ENCODE measurements at places on chromosomes 3 and 15.

DNA sequence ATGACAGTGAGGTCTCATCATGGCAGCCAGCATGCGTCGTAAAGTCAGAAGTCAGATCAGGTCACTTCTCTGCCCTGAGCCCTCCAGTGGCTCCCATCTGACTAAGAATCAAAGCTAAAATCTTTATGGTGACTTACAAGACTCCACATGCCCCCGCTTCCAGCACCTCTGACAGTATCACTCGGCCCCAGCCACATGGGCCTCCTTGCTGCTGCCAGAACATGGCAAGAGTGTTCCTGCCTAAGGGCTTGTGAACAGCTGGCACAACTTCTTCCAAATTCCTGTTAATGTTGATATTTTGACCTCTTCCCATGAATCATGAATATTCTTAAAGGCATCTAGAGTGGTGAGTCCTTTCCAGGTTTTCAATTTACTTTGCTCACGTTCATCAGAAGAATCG is 20.5 kb downstream of the POLR2M start:
- no peak for DNase-seq

- DNase-seq, result no peak
These were observed 85.7 kb upstream of the SOX2 start for GRCh38 chr3:181626036-181626435.

- DNase-seq, result peak; percentile 20
These were observed 15.3 kb upstream of the PTPN23 start for GRCh38 chr3:47365213-47366153.

- DNase-seq, result no peak
These were observed 57.1 kb downstream of the TRAK1 start for GRCh38 chr3:42148086-42148848.

DNA sequence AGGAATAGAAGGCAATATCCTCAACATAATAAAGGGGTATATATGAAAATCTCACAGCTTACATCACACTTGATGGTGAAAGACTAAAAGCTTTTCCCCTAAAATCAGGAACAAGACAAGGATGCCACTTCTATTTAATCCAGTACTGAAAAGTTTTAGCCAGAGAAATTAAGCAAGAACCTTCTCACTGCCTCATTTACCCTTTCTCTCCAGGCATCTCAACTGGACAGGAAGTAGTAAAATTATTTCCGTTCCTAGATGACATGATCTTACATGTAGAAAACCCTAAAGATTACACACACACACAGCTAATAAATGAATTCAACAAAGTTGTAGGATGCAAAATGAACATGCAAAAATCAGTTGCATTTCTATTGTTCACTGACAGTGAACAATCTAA is 11.2 kb downstream of the SCAP start:
- no peak for DNase-seq

DNA sequence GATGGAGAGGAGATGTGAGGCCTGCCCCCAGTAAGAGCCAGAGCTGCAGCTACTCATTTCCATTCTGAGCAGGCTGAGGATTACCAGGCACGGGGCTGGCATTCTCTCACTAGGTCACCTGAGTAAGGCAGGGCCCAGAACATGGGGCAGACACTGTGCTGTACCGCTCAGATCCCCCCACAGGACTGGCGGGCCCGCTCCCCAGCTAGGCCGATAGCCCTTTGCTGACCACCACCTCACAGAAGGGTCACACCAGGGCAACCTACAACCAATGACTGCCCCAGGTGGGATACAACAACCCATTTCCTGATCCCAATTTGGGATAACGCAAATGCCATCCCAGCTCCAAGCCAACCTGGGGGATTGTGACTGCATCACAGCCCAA is 52.5 kb downstream of the OXNAD1 start:
- DNase-seq, result no peak

- DNase-seq, result no peak
These were observed 34.7 kb upstream of the GCSAM start for GRCh38 chr3:112167758-112168157.

- peak; percentile 54 for DNase-seq
These were observed 162.5 kb upstream of the CHRNA7 start for GRCh38 chr15:31867536-31868442.

DNA sequence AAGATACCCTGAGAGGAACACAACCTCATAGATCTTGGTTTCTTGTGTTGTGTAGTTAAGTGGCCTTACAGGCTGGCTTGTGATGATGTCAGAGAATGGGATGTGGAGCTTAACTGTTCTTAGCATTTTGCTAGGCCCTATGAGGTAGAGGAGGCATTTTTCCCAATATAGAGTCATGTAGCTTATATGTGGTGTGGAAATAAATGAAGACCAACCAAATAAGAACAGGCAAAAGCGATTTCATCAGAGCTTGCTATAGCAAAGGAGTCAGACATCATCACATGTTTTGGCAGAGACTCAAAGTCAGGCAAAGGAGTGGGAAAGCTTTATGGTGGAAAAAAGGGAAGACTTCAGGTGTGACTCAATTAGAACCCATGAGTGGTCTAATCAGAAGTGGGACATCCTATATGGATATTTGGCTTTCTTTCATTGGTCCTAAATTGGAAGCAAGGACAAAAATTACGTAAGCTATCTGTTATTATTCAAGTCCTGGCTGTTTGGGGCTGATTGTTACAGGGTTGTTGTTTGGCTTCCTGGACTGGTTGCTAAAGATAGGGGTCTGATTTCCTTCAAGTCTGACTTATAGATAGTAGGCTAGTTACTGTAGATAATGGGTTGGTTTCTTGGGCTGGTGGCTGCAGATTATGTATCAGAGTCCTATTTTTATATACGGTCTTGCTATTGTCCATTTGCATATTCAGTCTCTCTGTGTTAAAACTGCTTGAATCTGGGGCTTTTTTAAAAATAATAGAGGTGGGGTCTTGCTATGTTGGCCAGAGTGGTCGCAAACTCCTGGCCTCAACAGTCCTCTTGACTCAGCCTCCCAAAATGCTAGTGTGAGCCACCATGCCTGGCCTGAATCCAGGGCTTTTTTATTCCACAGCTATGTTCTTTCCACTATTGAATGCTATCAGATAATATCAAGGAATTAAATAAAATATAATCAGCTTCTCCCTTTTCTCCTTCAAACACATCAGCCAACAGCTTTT is 30.3 kb upstream of the SETD2 start:
- no peak for DNase-seq

- DNase-seq, result no peak
These were observed 314.0 kb downstream of the KBTBD8 start for GRCh38 chr3:67312155-67312554.

- no peak for DNase-seq
These were observed 74.9 kb upstream of the CHRNB4 start for GRCh38 chr15:78715930-78716329.

GRCh38 chr3:194101592-194102432 is 34.1 kb upstream of the HES1 start:
- no peak for DNase-seq

- no peak for DNase-seq
These were observed 104.0 kb upstream of the IQSEC1 start for GRCh38 chr3:13177236-13177635.

DNA sequence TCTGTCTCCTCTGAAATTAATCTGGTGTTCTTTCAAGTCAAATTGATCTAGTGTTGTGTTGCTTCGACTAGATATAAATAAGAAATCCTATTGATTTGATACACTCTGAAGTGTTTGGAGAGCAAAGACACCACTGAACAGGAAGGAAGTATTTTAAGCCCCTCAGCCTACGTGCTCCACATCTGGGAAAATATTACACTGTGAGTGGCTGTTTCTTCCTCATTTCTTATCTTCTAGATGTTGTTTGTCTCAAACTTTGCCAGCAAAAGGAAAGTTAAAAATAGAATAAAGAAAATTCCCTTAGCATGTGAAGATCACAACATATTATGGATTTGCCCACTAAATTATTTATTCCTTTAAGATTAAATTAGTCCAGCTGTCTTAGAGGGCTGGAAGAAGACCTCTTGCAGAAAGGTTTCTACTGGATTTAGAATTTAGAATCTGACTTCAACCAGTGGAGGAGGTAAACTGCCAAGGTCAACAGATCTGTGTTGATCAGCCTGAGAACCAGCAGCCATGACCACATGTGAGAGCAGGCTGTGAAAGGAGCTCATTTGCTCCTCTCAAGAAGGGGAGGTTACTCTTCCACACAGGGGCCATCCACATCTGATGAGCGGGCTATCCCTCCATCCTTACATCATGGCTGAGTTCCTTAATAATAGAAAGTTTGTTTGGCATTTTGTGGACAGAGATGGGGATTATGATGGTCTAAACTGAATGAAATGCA is 46.3 kb upstream of the ACKR4 start:
- no peak for DNase-seq

DNA sequence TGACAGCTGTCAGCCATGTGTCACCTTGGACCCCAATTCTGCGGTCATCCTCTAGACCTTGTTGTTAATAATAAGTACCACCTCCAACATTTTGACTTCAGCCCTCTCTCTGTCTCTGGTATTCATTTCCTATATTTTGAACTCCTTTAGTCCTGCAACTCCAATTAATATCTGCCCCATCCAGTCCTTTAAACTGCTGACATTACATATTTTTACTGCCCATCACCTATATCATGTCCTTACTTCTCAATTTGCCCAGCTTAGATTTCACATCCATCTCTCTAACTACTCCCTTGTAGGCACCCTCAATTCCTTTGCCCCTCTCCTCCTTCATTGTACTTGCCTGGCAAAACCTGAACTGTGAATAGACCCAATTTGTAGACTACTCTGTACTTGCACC is 73.5 kb downstream of the SCN10A start:
- no peak for DNase-seq

GRCh38 chr15:100628746-100629145 is 26.4 kb downstream of the ASB7 start:
- DNase-seq, result no peak

DNA sequence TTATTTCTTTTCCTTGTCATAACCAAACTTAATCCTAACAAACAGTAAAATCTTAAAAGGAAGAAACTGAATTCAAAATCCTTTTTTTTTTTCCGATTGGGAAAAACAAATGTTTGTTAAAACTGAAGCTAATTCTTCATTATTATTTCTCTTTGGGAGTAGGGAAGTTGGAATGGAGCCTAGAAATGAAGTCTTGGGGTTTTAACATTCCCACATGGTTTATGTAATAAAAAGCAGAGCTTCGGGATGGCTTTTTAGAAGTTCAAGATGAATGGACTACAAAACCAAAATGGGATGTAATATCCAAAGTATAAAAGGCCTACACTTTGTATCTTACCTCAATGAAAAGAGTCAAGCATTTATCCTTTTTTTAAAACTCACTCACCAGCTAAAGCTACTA is 189.0 kb upstream of the TMC3 start:
- DNase-seq, result no peak

GRCh38 chr3:42057561-42058211 is 33.5 kb upstream of the TRAK1 start:
- no peak for DNase-seq

DNA sequence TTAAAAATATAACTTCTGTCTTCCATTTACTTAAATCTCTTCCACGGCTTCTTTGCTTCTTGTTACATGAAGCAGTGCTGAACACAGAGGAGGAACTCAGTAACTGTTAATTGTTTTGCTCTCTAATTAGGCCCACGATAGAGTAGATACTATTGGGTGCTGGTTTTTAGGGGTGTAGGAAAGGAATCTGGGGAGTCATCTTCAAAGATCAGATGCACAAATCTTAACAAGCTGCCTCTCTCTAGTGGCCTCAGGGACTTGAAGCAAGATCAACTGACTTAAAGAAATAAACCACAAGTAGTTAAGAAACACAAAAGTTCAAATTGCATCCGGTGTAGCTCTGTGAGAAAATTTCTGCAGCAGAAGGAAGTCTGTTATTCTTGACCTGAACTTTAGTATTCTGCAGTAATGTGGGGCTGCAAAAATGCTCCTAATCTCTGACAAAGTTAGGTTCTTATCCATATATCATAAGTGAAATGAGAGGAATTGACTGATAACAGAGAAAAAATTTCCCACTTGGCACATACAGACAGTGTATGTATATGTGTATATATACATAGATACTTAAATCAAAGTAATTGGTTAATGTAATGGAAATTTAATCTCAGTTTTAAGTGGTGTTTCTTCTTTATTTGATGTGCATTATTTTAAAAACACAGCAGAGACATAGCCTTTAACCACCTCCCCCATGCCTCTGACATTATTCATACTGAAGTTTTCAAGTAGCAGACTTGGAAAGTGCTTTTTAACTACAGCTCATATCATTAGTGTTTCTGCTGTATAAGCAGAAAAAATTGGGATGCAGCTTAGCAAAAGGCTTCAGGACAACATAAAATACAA is 51.8 kb downstream of the CHST2 start:
- DNase-seq, result no peak

- DNase-seq, result no peak
These were observed 46.9 kb upstream of the DIPK2A start for GRCh38 chr3:143924522-143925285.

GRCh38 chr3:172814738-172815137 is 64.2 kb downstream of the ECT2 start:
- DNase-seq, result no peak

DNA sequence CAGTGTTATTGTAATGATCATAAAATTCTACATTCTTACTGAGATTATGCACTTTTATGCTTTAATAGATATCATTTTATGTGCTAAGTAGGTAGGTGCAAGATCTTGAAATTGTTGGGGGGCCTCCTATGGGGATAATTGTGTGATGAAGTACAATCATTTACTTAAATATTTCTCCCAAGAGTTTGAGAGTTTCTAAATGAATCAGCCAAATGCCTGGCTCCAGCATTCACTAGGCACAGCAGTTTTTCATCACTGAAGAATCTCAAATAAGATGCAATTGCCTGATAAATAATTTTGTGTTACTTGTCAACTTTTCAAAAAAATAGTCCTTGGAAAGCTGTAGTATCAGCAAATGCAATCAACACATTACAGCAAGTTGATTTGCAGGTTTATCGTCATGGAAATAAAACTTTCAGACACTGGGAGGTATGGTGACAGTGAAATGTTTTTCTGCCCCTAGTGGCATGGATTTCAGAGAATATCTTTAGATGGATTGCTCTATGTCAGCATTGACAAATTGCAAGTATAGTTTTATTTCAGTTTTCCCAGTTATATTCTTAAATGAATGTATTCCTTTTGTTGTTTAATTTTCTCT is 167.1 kb downstream of the NEK11 start:
- DNase-seq, result no peak

- DNase-seq, result no peak
These were observed 10.8 kb downstream of the SAMMSON start for GRCh38 chr3:70010346-70010745.

GRCh38 chr3:194123726-194124125 is 12.2 kb upstream of the HES1 start:
- DNase-seq, result no peak

- DNase-seq, result no peak
These were observed at the start of gene PAQR9 for GRCh38 chr3:142963516-142964448. TSS of gene PAQR9 (minus strand) at chr3:142963674. CDS start at chr3:142963336, 338 bp downstream.

- DNase-seq, result no peak
These were observed 130.8 kb upstream of the SLC2A2 start for GRCh38 chr3:171157286-171157685.

Data from cerebellar nuclear complex (tissue), 1 donor.